Activated CD8-positive, alpha-beta memory T cell treated with anti-CD3 and anti-CD28 coated beads for 4 hours (primary cell): ENCODE measurements at places on chromosomes 5 and 9.
A peak's percentile ranks its signal among the peaks of the same experiment; 100 is the strongest.

- DNase-seq: no peak
These were observed 1.5 kb upstream of the FXN start for GRCh38 chr9:69034071-69034470.

GRCh38 chr5:72144762-72145161 is 37.5 kb downstream of the MAP1B start:
- DNase-seq: no peak

DNA sequence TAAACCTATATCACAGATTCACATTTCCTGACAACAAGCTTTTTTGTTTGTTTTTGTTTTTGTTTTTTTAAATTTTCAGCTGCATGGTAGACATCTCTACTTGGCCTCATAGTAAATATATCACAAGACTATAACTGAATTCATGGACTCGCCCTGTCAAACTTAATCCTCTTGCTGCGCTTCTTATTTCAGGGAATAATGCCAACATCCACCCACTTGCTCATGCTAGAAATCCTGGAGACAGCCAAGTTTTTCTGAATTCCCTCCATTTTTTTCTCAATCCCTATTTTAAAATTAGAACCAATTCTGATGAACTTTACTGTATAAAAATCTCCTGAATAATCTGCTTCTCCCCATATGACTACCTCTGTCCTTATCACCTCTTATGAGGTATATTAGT is 283.6 kb upstream of the RPS23 start:
- DNase-seq: no peak

- no peak for DNase-seq
These were observed 304.7 kb downstream of the GABRG2 start for GRCh38 chr5:162372256-162372655.

DNA sequence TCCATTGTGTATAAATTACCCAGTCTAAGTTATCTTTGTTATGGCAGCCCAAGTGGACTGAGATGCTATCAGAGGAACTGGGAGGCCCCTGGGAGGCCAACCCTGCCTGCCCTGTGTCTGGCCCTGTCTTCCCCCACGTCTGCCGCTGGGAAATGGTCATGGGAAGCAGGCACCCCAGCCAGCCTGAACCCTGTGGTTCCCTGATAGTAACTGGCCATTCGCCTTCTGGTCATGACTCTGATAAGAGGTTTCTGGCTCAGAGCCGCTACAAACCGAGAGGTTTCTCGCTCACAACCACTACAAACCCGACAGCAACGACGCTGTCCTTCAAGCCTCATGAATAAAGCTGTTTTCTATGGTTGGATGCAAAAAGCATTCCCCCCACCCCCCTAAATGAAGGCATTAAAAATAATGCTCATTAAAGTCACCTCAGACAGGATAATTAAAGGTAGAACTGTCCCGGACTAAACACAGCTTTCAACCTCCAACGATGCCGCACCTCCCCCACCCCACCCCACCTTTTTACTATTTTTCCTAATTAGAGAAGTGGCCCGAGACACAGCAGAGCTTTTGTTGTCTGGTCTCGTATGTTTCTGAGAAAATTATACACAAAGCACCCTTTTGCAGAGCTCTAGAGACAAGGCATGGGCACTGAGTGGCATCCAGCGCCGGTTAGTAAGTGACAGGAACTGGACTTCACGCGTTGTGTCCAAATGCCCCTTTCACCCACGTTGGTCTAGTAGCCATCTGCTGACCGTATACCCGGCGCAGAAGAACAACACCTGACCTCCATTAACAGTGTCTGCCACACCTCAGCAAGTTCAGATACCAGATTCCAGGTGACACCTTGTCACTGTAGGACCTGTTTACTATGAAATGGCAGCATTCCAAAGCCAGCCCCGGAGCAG is 140.8 kb downstream of the COL23A1 start:
- DNase-seq: no peak

- DNase-seq: no peak
These were observed 74.9 kb downstream of the NSUN2 start for GRCh38 chr5:6557807-6558575.

DNA sequence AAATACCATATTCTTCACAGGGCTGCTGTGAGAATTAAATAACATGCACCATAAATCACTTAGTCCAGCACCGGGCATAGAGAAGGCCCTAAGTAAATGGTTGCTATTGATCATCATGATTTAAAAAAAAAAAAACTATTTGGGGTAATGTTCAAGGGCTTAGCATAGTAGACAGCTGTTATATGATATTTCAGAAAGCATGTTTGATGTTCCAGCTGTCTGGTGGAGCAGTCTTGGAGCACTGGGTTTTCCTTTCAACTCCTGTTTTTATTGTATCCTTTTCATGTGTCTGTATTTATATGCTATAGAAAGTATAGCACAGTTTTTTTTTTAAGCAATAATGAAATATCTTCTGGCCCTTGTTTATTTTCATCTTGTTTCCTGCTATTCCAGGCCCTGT is 28.0 kb upstream of the TOMM5 start:
- no peak for DNase-seq

DNA sequence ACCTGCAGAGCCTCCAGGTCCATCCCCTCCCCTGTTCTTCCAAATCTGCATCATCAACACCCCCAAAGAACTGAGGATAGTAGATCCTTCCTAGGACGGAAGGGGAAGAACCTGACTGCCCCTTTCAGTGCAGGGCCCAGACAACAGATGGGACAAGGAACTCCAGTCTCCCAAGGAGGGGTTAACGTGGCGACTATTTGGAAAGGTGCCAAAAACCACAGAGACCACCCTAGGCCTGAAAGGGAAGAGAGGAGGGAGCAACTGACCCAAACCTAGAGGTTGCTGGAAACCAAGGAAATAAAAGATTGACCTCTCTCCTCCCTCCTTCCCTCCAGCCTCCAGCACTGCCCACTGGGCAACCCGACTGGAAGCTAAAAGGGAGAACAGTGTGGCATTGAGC is 59.7 kb upstream of the NEURL1B start:
- DNase-seq: no peak

DNA sequence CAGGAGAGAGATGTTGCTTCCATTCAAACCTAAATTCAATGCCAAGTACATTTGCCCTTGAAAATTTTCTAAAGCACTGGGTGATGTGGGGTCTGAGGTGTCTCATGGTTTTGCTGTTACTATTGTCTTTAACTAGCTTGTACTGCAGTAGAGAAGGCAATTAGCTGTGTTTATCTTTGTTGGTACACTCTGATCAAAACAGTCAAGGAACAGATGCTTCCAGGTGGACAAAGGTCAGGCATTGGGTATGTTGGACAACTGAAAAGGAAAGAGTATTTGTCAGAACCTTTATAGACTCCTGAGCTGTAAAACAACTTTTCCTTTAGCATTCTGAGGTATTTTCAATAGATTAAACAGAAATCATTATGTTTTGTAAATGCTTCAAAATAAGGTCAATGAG is 2228.7 kb upstream of the WWC1 start:
- DNase-seq: no peak

- DNase-seq: no peak
These were observed 45.6 kb downstream of the AOPEP start for GRCh38 chr9:94772144-94772543.

DNA sequence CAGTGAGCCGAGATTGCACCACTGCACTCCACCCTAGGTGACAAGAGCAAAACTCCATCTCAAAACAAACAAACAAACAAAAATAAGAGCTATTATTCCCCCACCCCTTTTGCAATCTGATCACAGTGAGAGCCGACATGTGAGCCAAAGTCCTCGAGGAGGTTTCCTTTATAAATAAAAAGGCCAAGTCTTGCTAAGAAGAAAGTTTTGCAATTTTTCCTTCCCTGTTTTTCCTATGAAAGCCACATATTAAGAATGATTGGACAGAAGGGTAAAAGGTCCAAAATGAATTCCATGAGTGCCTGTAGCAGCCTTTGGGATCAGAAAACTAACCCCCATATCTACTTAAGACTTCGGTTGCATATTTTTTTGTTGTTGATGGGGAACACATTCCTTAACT is 179.7 kb downstream of the TSSK1B start:
- DNase-seq: no peak

GRCh38 chr5:89826938-89827337 is 582.6 kb downstream of the CETN3 start:
- DNase-seq: no peak

GRCh38 chr9:35114113-35114839 is 1.4 kb downstream of the ATOSB start:
- no peak for DNase-seq

DNA sequence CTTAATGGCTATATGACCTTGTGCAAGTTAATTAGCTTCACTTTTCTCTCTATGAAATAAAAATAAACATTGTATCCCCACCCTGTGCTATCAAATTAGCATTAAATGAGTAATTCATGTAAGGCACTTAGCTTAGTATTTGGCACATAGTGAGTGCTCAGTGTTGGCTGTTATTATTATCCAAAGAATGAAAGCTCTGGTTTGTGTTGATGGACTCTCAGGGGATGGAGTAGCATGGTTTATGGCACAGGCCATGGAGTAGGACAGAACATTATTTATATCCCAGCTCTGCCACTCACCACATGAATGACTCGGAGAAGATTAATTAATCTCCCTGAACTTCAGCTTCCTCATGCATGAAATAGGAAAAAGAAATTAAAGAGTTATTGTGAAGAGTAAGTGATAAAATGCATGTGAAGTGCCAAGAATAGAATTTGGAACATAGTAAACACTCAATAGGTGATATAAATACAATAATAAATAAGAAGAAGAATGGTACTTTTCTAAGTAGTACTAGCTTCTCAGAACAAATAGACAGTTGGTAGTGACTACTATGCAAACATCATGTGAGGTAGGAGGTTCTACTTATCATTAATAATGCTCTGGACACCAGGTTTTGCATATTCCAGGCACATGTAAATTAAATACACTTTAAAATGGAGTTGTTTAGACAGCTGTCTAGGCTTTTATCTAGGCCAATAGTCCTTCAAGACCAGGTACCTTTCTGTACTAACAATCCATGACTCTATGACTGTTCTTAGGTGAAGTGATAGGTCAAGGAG is 146.4 kb downstream of the GRIA1 start:
- no peak for DNase-seq

DNA sequence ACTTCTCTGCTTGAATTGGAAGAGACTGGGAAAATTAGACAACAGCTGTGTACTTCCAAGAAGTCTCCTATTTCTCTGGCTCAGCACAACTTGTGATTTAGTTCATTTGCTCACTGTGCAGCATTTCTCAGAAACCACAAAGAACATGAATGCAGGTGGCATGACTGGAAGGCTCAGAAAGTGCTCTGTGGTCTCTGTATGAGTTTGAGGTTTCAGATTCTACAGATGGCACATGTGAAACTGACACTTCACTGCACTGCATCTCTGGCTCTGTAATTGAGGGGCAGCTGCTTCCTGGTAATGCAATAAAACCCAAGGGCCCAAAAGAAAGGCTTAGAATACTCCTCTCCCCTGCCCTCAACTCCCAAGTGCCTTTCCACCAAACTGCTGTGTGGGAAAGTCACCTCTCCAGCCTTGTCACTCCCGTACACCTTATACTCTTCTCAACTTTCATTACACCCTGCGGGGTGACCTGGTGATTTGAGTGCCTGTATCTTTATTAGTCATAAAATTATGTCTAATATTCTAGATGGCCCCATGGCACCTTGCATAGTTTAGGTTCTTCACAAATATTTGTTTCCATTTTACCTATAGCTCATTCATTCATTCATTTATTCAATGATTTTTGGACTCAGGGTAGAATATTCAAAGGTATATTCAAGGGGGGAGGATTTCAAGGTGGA is 82.5 kb downstream of the ESM1 start:
- no peak for DNase-seq

DNA sequence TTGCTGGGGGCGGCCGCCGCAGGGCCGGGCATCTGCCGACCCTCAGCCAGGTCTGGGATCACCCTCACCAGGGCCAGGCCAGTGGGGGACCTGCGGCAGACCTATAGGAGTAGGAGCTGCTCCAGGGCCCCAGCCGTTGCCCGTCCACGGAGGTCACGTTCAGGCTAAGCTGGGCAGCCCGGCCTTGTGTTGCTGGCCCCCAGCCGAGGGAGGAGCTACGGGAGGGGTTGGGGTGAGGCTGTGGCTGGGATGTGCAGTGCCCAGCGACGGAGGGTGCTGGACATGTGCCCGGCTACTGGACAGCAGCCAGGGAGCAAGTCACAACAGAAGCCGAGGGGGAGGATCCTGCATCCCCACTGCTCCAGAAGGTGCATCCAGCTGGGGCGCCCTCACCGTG is 39.6 kb upstream of the SLC6A19 start:
- DNase-seq: no peak

DNA sequence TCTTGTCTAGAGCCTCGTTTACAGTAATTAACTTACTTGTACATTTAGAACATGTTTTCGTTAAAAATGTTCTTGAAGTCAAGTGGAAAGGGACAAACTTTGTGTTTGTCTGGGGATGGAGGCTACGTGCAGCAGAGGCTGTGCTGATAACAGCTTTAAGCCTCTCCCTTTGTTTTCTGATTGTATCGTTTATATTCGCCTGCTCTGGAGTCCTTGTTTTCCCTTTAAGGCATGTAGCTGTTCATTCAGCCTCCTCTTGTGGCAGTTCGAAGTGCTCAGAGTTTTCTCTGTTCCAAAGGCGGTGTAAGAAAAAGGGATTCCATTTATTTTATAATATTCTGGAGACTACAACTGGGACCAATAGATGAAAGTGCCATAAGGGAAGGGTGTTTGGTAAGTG is 1.9 kb downstream of the SLC36A1 start:
- no peak for DNase-seq

- no peak for DNase-seq
These were observed 59.9 kb downstream of the GRAMD2B start for GRCh38 chr5:126483156-126483555.

DNA sequence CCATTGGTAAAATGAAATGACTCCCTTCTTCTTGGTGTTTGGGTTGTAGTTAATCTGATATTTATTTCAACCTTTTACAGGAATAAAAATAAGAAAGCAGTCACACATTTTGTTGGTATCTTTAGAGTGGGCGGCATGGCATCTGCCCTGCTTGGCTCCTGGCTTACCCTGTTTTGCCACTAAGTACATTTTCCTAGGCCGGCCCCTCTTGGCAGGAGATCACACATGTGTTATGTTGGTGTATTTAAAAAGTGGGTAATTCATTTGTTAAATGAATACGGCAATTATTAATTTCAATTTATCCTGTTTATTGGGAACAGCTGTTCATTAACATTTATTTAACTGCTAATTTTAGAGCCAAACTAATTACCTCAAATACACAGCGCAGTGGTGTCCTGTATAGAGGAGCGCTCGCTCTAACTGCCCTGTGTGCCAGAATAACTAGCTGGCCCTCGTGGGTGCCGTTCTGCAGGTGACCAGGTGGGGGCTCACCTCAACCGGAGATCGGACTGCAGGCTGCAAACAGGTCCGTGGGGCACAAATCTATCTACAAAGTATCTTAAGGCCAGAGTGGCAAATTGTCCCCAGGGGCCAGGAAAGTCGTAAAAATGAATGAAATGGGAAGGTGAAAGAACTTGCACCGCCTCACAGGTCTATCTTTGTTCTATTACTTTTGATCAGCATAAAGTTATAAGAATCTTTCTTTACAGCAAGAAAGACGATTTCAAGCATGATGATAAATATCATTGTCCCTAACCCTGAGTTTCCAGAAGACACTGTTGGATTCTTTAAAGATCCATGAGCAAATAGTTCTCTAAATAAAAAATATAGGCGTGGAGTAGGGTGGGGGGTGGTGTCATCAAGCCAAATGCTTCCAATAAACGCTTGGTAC is 26.2 kb upstream of the GPR151 start:
- DNase-seq: peak; percentile 37

- no peak for DNase-seq
These were observed at the start of gene PTPDC1 for GRCh38 chr9:94084314-94084713. PTPDC1 (plus strand) TSS chr9:94084464; CDS start chr9:94084531, 67 bp downstream.

GRCh38 chr5:38780945-38781344 is 64.9 kb upstream of the OSMR start:
- DNase-seq: no peak
